ENCODE measurements at places on chromosomes 7 and 10.
A peak's percentile ranks its signal among the peaks of the same experiment; 100 is the strongest.

GRCh38 chr10:26840938-26841732 lies 19.6 kb downstream of the ABI1 start:
- no peak for DNase-seq
- peaks cover 5% of the 10 kb centered on the region for H3K4me1 ChIP-seq
- H3K4me3 ChIP-seq, result no peak overlapping the region

GRCh38 chr7:20783700-20784387 lies 2.8 kb downstream of the SP8 start:
- peaks cover 26% of the 10 kb centered on the region for H3K4me1 ChIP-seq
- no peaks in the 10 kb centered on the region for H3K36me3 ChIP-seq
- peak; percentile 54 for DNase-seq
- peaks cover 61% of the 10 kb centered on the region for H3K27me3 ChIP-seq

- DNase-seq, result peak; percentile 61
- no peaks in the 10 kb centered on the region for H3K27me3 ChIP-seq
- H3K4me3 ChIP-seq, result peak within 1 kb of the TSS; percentile 48
- no peaks in the 10 kb centered on the region for H3K36me3 ChIP-seq
- H3K4me1 ChIP-seq, result no peaks in the 10 kb centered on the region
Observed at GRCh38 chr7:954330-955238, at the start of gene ADAP1. Gene ADAP1, minus strand, starts transcription at chr7:954680. Its CDS starts 203 bp downstream, at chr7:954477.

- H3K36me3 ChIP-seq, result no peaks in the 10 kb centered on the region
- H3K27me3 ChIP-seq, result no peaks in the 10 kb centered on the region
- no peak overlapping the region for H3K4me3 ChIP-seq
- no peaks in the 10 kb centered on the region for H3K4me1 ChIP-seq
- no peak for DNase-seq
Observed at GRCh38 chr10:129796710-129797420, 167.2 kb downstream of the EBF3 start.

DNA sequence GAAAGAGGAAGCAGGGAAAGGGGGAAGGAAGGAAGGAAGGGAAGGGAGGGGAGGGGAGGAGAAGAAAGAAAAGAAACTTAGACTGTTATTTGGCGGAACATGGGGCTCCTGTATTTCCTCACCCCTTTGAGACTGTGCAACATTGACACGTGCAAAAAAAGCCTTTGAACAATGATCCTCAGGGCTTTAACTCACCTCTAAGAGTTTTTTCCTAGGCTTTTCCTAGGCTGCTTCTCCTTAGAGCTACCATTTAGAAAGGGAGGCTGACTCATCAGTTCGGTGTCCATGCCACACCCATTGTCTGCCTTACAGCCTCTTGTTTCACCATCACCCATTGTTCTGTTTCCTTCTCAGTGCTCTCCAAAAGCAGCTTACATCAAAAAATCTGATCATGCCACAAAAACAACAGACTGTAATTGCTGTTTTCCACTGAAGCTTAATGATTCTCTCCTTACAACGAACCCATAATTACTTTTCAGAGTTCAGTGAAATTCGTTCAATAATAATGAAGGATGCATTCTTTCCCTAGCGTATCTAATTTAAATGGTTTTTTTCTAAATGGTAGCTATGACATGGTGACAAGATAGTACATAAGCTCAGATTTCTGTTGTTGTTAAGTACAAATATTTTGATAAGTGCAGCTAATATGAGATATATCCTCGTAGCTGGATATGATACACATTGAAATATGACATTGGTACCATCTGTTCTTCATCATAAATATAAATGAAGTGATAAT lies 90.8 kb downstream of the PRLHR start:
- no peaks in the 10 kb centered on the region for H3K36me3 ChIP-seq
- no peak overlapping the region for H3K4me3 ChIP-seq
- DNase-seq, result no peak
- no peaks in the 10 kb centered on the region for H3K4me1 ChIP-seq
- H3K27me3 ChIP-seq, result no peaks in the 10 kb centered on the region
- H3K27ac ChIP-seq, result no peak overlapping the region

Measured in right lobe of liver (tissue), 6 donors.